Heart left ventricle (tissue), 16 donors: ENCODE measurements at places on chromosomes 3 and 15. TPM values are rescaled to one million over a fixed set of nuclear protein-coding genes. Genes with fewer than 3 reads are reported as not detected.
A peak's percentile ranks its signal among the peaks of the same experiment; 100 is the strongest.

DNA sequence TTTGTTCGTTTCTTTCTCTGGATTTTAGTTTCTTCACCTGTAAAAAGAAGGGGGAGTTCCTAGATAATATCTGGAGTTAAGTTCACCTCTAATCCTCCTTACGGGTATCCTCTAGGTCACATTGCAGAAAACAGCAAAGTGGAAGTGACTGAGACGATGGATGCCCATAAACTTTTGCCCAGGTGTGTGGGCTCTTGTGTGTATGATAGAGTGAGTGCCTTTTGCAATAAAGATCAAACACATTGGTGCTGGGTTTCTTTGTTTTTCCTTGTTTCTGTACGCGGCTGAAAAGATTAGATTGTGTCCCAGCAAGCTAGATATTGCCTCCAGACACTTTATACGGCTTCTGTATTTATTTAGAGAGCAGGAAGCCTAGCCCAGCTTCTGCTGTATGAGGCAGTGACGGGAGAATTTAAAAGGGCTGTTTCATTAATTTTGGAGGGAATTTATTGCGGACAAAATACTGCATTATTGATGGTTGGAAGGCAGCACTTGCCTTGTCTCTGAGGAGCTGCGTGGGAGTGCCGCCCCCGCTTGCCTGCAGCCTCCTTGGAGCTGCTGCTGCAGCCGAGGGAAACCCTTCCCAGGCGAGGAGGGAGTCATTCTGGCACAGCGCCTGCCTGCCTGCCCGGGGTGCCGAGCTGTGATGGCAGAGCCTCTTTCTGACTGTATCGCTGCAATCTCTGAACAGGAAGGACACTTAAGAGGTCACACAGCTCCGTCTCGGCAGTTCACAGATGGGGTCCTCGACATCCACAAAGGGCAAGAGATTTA, 38.5 kb downstream of the PYDC2 start:
- no peaks in the 10 kb centered on the region for H3K36me3 ChIP-seq
- H3K27me3 ChIP-seq: no peaks in the 10 kb centered on the region
- no peaks in the 10 kb centered on the region for H3K4me1 ChIP-seq
- DNase-seq: peak; percentile 73

DNA sequence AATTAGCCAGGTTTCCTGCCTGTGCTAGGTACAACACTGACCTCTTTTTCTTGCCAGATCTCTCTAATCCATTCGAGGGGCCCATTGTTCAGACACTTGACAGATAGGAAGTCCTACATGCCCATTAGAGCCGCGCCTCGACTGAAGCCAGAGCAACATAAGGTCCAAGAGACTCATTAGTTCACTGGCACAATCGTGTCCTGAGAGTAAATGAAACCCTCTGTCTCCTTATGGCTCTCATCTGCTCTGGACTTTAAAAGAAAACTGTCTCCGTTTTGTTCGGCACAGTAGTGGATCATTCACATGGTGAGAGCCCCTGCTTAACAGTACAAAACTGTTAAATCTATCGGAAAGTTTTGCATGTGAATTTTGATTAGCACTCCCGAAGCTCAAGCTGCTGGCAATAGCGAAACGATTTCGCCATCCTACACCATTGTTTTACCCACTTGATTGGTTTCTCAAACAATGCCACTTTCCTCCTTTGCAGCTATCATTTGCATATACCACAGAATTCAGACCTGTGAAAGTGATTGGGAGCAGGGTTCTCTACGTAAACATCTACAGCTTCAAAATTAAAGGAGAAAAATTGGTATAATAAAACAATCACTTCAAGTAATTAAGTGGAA, 19.0 kb upstream of the C15orf61 start:
- H3K27ac ChIP-seq: no peak overlapping the region
- DNase-seq: no peak
- no peaks in the 10 kb centered on the region for H3K36me3 ChIP-seq

- DNase-seq: no peak
- no peaks in the 10 kb centered on the region for H3K36me3 ChIP-seq
- H3K27ac ChIP-seq: no peak overlapping the region
- H3K4me3 ChIP-seq: no peak overlapping the region
- H3K27me3 ChIP-seq: no peaks in the 10 kb centered on the region
These were observed 57.7 kb downstream of the ATP2B2 start for GRCh38 chr3:10447527-10448260.

DNA sequence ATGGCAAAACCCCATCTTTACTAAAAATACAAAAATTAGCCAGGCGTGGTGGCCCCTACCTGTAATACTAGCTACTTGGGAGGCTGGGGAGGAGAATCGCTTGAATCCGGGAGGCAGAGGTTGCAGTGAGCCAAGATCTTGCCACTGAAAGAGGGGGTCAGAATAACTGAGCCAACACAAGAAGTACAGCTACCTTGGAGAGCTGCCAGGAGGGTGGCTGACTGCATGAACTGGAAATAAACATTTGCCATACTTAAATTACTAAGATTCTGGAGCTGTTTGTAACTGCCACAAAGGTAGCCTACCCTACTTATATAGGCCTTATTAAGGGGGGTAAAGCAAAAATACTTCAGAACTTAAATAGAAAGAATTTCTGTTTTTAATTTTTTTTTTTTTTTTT, 15.4 kb upstream of the PIK3CB start:
- H3K27me3 ChIP-seq: no peaks in the 10 kb centered on the region
- no peak overlapping the region for H3K27ac ChIP-seq
- no peak overlapping the region for H3K4me3 ChIP-seq
- H3K4me1 ChIP-seq: peaks cover 19% of the 10 kb centered on the region
- DNase-seq: peak; percentile 66

- H3K27ac ChIP-seq: no peak overlapping the region
- no peak overlapping the region for H3K4me3 ChIP-seq
- no peaks in the 10 kb centered on the region for H3K4me1 ChIP-seq
- no peaks in the 10 kb centered on the region for H3K27me3 ChIP-seq
These were observed 44.7 kb upstream of the INO80 start for GRCh38 chr15:41160639-41161315.

HGD gene
- total RNA-seq: 0.62 TPM
